ENCODE measurements at places on chromosomes 16 and 17.

DNA sequence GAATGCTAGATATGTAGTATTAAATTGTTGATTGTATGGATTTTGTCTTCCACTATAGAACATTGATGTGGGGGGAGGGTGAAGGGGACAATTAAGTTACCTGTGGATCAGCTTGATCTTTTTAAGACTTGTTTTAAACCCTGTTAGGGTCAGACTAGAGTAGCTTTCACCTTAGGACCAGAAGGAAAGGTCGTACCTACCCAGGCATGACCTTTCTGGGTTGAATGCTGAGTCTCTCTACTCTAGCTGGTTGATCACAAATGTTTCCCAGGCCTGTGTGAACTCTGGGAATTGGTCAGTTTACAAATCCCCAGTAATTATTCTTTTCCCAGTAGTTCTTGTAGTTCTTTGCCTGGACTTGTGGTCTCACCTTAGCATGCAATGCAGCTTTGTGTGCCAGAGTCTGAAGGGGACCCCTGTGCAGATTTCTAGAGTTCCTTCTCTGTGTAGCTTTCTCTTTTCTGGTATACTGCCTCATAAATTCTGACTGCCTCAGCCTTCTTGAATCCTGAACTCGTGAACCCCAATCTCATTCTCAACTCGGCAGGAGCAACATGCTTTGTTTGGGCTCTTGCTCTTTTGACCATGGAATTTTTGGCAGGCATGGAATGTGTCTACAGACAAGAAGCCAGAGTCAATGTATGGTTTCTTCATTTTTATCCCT lies 54.1 kb downstream of the VMP1 start:
- DNase-seq, result no peak

DNA sequence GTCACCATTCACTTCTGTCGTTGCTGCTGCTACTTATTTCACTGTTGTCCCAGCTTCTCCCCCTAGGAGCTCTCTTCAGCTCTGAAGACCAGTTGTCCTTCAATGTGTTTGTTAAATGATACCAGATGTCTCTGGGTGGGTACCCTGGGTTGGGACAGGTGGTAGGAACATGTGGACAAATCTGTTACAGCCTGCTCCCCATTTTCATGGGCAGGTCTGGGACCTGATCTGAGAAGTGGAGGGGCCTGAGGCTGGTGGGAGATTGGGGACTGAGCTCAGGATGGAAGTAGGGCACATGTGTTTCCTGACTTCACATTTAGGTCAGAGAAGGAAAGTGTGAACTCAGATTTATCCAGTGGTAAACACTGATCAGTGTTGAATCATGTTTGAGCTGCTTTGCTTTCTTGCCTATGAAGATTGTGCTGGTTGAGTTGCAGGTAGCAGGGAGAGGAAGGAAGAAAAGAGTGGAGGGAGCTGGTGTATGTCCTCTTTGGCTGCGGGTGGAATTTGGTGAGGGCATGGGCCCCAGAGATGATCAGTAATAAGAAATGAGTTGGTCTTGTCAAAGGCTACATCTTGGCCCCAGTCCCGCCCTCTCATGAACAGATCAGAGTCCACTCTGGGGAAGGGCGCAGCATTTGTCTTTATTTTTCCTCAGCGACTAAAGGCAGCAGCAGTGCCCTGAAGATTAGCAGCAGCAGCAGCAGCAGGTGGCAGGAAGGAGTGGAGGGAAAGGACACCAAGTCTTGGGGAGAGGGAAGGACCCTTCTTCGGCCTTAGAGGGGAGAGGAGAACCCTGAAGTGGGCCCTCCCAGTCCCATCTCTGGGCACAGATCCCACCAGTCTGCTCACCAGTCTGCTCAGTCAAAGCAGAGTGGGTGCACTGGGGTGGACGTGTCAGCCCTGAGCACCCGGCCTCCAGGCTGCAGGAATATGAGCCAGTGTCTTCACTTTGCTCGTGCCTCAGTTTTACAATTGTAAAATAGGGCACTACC lies 6.1 kb upstream of the EFTUD2 start:
- DNase-seq, result no peak

DNA sequence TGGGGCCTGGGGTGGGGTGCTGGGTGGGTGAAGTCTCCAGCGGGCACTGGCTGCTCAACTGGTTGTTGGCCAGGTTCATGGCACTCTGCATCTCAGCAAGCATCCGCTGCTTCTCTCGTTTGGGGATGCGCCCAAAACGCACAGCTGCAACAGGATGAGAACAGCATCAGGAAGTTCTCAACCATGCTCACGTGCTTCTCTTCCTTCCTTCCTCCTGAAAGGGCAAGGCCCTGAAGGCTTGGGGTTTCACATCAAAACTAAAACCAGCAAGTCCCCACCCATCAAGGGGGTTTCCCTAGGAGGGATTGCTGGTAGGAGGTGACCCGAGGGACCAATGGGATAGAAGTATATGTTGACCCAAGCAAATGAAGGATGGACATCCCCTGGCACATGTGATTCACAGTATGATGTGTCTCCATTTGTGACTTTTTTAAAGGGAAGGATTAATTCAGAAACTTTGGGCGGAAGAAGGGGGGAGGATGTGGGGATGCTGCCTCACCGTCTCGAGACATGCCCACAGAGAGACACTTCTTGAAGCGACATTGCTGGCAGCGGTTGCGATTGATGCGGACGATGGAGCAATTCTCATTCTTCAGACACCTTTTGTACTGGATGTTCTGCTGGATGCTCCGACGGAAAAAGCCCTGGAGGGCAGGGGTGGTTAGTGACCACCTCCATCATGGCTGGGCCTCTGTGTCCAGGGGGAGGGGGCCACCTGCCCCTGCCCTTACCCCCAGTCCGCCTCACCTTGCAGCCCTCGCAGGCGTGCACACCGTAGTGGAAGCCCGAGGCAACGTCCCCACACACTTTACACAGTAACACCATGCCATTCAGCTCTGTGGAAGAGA lies 4.2 kb downstream of the NR1D1 start:
- no peak for DNase-seq

DNA sequence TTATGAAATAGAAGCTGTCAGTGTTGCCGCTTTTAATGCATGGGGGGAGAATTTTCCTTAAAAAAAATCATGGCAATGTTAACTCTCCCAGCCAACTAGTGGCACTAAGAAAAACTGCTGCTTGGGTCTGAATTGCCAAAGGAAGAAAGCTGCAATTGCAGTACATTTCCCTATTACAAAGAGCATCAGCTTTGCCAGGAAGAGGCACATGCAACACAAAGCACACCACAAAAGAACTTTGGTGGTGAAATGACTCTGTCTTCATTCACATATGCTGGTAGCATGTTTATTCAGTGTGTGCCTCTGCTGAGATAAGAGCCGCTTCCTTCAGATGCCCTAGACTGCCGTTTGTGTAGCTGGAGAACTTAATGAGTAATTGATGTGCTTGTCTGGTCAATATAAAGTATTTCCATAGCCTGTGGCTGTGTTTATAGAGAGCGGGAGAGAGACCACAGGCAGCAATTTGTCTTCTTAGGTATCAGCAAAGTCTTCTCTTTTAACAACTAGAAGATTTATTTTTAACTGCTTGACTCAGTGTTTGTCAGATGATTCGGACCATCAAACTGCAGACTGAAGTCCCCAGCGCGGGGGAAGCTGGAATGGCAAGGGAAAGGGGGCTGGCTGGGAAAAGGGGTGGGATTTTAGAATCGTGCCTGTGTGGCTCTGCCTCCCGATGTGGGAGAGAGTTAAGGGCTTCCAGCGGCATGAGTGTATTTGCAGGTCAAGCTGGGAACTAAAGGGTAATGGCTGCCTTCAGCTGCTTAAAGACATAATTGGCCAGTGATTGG lies 115.1 kb downstream of the MRTFB start:
- DNase-seq, result no peak

DNA sequence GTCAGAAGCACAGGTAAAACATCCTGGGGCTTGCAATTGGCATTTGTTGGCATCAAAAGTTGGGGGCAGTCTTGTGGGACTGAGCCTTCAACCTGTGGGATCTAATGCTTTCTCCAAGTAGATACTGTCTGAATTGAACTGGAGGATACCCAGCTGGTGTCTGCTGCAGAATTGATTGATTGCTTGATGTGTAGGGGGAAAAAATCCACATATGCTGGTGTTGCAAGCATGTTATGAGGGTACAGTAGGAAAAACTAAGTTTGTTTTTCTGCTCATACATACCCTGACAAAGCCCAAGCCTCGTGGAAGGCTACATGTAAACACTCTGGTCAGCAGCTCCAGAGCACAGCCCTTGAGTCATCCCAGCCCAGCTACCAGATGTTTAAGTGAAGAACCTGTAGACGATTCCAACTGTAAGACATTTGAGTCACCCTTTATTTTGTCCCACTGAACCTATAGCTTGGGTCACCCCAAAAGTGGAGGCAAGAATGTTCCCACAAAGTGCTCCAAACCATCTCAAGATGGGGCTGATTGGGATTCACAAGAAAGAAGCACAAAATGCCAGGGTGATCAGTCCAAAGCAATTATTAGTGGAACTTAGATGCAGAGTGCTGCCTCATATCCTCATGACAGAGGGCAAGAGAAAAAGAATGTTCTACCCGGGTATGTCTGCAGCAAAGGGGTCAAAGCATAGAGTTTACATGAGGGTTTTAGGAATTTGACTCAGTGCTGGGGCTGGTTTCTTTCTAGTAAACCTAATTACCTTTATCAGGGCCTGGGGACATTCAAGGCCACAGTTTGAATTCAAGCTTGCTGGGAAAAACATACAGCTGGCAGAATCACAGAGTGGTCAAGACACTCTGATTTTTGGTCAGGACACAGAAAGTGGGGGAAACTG lies 9.6 kb upstream of the APPBP2 start:
- DNase-seq, result no peak

- no peak for DNase-seq
Measured at GRCh38 chr16:25297151-25297787, 39.6 kb upstream of the ZKSCAN2 start.

- no peak for DNase-seq
Measured at GRCh38 chr17:61478026-61478789, 26.0 kb downstream of the TBX4 start.

DNA sequence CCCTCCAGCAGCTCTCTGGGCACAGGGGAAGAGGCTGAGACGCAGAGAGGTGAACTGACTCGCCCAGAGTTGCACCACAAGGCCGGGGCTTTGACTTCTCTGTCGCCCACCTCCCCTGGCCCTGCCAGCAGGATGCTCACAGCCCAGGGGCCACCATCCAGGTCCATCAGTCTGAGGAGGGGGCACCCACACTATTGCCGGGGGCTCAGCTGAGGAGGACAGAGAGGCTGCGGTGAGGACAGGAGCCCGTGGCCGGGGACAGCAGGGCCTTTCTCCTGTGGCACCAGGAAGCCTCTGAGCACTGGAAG lies 32.6 kb downstream of the KDM8 start:
- no peak for DNase-seq

- no peak for DNase-seq
Measured at GRCh38 chr16:68715471-68715870, 21.6 kb upstream of the CDH1 start.

DNA sequence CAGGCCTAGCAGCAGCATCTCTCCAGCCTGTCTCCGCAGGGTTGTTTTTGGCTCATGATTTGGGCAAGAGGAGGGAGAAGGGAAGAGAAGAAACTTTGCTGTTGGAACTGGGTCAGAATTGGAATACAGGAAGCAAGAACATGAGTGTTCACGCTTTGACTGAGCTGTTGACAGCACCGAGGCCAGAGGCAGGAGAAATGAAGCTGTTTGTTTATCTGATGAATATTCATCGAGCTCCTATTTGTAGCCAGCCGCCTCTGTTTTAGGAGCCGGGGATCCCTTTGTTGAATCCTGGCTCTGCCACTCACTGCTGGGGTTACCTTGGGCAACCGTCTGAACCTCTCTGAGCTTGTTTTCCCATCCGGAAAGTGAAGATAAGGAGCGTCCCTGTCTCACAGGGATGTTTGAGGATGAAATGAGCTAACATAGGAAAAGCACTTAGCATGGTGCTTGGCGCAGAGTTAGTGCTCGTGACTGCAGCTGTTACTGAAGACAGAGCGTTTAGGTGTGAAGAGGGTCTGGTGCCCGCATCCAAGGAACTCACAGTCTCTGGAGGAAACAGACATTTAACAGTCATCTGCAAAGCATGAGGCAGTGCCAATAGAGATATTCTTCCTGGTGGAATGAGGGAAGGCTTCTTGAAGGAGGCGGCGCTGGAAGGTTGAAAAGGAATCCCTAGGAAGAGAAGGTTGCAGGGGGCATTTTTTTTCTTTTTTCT lies 29.2 kb downstream of the RAP1GAP2 start:
- DNase-seq, result no peak

- DNase-seq, result peak; percentile 89
Measured at GRCh38 chr17:36921095-36921851, 16.0 kb upstream of the LHX1 start.

DNA sequence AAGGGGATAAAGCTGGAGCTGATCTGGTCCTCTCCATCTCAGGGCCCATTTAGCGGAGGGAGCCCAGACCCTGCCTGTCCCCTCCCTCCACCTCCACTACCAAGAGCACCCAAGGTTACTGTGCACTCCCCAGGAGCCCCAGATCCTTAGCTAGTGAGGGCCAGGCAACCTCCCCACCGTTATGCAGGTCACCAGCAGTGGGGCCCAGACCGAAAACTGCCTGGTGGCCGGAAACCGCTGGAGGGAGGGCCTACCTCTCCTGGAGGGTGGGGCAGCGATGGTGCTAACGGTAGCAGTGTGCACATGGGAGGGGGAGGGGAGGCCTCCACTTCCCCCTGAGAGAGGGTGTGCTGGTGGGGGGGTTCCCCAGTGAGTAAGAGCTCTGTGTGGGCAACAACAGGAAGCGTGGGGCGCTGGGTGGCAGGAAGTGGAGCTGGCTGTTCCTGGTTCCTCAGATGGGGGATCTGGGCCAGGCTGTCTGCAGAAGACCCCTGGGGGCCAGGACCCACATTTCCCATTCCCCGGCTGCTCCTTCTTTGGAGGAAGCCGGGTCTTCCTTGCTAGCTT lies 4.4 kb downstream of the FMNL1 start:
- DNase-seq, result no peak

- no peak for DNase-seq
Measured at GRCh38 chr16:48611329-48612137, 1.6 kb upstream of the N4BP1 start.

DNA sequence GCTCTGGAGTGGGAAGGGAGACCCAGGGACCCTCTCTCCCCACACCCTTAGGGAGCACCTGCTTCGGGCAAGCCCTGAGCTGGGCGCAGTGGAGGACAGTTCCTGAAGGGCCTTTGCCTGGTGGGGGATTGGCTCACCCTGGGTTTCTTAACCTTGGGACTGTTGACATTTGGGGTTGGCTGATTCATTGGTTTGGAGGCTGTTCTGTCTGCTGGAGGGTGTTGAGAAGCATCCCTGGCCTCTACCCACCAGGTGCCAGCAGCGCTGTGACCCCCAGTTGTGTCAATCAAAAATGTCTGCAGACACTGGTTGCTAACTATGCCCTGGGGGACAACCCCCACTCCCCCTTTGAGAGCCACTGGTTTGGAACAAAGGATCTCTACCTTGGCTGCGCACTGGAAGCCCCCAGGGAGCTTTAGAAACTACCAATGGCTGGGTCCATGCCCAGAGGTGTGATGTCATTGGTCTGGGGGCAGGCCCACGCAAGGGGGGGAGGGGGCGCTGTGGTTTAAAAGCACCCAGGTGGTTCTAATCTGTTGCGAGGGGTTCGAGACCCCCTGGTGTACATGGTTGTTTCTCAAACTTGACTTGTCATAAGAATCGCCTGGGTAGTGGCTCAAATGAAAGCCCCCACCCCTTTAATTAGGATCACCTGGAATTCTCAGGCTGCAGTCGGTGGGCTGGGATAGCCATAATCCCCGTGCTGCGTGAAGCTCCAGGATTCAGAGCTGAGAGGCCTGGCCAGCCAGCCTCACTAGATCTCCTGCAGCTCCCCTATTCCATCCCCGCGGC lies 151.9 kb upstream of the GSE1 start:
- DNase-seq, result peak; percentile 61

GRCh38 chr16:83964684-83965443 lies 3.2 kb upstream of the NECAB2 start:
- no peak for DNase-seq

- no peak for DNase-seq
Measured at GRCh38 chr16:9521749-9522370, 430.4 kb downstream of the HAPSTR1 start.
